ENCODE measurements at places on chromosomes 4 and X. TPM values are rescaled to one million over a fixed set of nuclear protein-coding genes. Genes with fewer than 3 reads are reported as not detected.
A peak's percentile ranks its signal among the peaks of the same experiment; 100 is the strongest.

OPN1MW gene
- not detected for total RNA-seq

GRCh38 chrX:109344678-109345077 is 137.2 kb downstream of the GUCY2F start:
- no peak for DNase-seq

GBA3 gene
- total RNA-seq = 0.43 TPM

CXorf65 gene
- total RNA-seq = not detected

DNA sequence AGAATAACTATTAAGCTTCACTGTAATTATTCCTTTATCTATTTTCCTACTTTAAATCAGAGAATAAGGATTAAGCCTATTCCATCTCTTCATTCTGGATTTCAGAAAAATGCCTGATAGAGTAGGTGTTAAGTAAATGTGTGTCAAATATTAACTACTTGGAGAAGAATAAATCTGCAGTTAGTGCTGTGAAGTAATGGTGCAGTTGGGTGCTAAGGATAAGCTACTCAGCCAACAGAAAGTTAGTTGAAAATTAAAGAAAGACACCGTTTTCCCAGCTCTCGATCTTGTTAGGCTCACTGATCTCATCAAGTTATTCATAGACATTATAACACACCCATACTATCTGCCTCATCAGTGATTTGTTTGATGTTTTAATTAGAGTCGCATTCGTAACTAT is 7.1 kb downstream of the PF4V1 start:
- DNase-seq = no peak

DNA sequence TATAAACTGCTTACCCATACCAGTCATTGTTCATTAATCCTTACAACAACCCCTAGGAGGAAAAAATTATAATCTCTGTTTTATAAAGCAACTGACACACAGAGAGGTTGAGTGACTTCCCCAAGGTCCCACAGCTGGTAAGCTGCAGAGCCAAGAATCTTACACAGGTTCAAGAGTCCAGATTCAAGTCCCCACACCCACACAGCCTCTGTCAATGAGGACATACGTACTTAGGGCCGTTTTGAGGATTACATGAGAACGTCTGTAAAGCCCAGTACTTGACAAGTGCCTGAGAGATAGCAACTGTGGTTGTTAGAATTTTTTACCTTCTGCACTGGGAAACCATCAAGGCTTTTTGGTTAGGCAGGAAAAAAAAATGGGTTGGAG is 556 bp upstream of the SLC25A43 start:
- no peak for DNase-seq

GRCh38 chrX:20271730-20272129 is 5.0 kb upstream of the RPS6KA3 start:
- no peak for DNase-seq

PAGE4 gene
- 0.43 TPM for total RNA-seq

DNA sequence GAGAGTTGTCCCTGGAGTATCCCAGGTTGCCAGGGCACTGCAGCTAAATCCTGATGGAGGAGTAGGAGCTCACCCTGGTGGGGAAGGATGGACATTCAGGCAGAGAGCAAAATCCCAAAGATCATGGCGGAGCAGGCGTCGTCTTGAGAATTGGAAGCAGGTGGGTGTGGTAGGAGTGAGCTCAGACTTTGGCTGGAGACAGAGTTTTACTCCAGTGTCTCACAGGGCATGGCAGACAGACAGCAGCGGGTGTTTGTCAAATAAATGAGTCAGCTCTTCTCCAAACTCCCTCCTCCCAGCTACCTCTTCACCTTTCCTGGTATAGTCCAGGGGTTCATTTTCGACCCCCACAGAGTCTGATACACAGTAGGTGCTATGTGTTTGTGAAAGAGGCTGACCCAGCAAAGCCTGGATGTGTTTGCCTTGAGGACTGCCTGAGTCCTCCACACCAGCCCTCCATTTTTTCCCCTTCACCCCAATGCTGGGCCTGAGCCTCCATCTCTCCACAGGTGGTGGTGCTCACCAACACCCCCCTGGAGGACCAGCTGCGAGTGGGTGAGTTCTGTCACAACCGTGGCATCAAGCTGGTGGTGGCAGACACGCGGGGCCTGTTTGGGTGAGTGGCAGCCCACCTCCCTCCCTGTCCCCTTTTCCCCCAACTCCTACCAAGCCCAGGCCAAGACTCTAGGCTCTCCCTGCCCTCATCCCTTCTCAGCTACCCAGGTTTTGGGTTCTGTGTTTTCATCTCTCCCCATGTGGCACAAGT is 6.9 kb downstream of the UBA1 start:
- no peak for DNase-seq

DNA sequence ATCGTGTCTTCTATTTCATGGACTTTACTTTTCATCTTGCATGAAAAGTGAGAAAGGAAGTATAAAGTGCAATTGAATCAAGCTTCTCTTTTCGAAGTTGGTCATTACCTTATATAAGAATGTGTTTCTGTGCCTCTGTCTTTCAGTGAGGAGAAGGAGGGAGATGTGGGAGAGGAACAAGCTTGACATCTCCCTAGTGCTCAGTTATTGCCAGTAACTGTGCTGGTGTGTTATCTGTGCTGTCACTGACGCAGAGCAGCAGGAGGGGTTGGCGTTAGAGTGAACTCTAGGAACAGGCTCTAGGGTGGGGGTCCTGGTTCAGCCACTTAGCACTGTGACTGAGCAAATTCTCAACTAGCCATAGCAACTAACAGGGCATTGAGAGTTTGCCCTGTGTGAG is 34.0 kb upstream of the TBC1D9 start:
- no peak for DNase-seq

- no peak for DNase-seq
Observed at GRCh38 chr4:60657807-60658206, 542.3 kb upstream of the ADGRL3 start.

DNA sequence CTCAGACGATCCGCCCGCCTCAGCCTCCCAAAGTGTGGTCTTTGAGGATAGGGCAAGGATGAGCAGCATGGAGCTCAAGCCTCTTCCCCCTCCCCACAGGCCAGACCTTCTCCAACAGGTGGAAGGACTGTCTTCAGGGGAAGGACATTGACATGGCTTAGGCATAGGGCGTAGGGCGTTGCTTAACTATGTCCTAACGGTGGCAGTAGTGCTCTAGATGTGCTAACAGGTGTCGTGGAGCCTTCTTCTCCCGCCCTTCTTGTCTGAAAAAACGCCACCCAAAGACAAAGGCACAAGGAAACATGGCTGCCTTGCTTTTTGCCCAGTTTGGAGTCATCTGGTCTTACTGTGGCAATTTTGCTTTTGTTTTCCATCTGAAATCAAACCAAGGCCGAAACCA is 219.8 kb downstream of the OR13H1 start:
- DNase-seq = peak; percentile 89

DNA sequence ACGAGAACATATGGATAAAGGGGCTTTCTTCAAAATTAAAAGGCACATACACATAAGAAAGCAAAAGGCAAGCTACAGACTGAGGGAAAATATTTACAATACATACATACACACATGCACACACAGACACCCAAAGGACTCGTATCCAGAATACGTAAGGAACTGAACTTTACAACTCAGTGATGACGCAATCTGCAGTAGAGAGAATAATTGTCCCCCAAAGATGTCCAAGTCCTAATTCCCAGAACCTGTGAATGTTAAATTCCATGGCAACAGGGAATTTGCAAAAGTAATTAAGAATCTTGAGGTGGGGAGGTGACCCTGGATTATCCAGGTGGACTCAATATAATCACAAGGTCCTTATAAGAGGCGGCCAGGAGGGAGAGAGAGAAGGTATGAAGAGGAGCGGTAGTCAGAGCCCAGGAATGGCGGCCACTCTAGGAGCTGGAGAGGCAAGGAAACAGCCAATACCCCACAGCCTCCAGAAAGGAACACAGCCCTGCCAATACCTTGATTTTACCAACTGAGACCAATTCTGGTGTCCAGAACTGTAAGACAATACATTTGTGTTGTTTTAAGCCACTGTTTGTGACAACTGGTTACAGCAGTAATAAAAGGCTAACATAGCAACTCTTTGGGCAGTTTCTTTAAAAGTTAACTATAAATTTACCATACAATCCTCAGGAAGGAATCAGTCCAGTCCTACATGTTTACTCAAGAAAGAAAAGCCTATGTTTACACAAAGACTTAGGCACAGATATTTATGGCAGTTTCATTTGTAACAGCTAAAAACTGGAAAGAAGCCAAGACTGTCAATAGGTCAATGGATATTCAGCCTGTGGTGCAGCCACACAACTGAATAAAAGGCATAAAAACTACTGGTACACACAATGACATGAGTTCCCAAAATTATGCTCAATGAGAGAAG is 27.3 kb upstream of the STS start:
- DNase-seq = peak; percentile 1

- DNase-seq = no peak
Observed at GRCh38 chr4:128227991-128228571, 59.5 kb downstream of the PGRMC2 start.

- no peak for DNase-seq
Observed at GRCh38 chr4:36260731-36261130, 16.4 kb upstream of the ARAP2 start.

DNA sequence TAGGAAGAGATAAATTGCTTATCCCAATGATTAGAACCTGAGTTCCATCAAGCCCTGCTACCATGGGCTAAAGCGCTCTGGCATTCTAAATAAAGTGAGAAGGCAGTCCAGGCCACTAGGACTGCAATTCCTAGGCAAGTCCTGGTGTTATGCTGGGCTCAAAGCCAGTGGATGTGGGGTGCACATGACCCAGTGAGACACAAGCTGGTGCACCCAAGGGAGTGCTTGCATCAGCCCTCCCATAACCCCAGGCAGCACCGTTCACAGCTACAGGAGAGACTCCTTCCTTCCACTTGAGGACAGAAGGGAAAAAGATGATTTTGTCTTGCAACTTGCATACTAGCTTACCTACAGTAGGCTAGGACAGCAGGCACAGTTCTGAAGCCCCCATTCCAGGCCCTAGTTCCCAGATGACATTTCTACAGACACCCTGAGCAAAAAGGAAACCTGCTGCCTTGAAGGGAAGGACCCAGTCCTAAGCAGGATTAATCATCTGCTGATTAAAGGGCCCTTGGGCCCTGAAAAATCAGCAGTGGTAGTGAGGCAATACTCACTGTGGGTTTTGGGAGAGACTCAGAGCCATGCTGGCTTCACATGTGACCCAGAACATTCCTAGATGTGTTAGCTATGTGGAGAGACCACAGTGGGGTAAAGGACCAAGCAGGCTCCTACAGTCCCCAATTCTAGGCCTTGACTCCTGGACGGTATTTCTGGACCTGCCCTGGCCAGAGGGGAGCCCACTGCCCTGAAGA is 77.8 kb downstream of the KLHL13 start:
- no peak for DNase-seq

IL2RG gene
- total RNA-seq = not detected

DNA sequence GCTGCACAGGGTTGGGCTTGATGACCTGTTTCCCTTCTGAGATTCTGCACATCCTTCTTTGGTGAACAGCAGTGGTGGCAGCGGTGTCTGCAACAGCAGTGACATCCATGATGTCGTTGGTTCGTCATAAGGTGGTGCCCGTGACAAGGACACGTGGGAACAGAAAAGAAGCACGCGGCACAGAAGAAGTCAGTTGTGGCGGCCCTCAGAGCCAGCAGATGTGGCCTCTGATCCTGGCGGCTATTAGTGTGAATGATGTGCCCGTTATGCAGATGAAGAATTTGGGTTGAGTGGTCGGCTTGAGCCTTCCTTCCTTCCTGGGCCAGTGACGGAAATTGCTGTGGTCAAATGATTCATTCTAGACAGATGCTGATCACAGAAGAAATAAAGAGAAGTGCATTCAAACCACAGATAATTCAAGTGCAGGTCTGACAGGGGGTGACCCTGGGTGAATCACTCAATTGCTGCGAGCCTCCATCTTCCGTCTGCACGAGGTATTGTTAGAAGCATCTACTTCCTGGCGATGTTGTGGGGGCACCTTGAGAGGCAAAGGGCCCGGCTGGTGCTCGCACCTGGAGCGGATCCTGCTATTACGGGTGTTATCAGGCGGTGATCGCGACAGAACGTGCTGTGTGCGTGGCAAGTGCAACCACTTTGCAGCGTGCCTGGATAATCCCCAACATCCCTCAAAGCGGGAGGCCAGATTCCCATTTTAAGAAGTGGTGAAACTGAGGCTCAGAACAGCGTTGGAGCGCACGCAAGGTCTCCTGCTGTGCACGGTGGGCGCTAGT is 215.2 kb upstream of the PSAPL1 start:
- DNase-seq = peak; percentile 7

- no peak for DNase-seq
Observed at GRCh38 chr4:1220566-1220965, 28.4 kb downstream of the CTBP1 start.

GRCh38 chrX:129565046-129565650 is 25.1 kb downstream of the OCRL start:
- DNase-seq = no peak

DNA sequence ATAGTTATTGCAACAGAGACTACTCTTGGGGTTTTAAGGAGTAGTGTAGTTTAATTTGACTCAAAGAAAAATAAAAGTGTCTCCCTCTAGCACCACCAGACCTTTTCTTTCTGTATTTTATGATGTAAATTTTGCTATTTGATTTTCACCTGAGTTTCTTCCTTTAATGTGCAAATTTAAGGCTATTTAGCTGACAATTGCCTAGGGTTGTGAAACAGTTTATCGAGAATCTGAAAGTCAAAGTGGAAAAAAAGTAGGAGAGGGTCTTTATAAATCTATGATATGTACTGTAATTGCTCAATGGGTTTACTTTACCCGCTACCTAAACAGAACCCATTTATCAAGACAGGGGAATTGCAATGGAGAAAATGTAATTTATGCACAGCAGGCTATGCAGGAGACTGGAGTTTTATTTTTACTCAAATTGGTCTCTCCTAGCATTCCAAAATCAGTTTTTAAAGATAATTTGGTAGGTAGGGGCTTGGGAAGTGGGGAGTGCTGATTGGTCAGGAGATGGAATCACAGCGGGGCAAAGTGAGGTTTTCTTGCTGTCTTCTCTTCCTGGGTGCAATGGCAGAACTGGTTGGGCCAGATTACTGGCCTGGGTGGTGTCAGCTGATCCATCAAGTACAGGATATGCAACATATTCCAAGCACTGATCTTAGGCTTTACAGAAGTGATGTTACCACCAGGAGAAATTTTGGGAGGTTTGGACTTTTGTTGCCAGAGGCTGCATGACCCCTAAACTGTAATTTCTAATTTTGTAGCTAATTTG is 228.6 kb upstream of the TACR3 start:
- no peak for DNase-seq

DNA sequence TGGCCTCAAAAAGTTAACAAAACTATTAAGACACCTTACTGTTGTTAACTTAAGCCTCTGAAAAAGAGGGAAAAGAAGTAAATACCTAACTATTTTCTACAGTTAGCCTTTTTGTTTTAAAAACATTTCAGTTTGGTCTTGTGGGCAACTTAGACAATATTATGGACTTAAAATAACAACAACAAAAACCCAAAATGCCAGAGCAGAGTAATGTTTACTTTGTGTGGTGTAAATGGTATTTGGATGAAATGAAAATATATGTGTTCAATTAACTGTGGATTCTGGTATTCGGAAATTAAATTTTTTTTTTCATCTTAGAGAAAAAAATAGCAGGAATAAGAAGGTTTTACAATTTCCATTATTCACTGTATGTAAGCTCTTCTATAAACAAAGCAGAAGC is 79.6 kb upstream of the NPNT start:
- no peak for DNase-seq

ASMT gene
- 0.90 TPM for total RNA-seq

- no peak for DNase-seq
Observed at GRCh38 chrX:124407226-124407625, 60.9 kb downstream of the SH2D1A start.

All from SK-MEL-5 (cell line).